ENCODE measurements at places on chromosomes 2 and 18.
A peak's percentile ranks its signal among the peaks of the same experiment; 100 is the strongest.

- no peak for DNase-seq
Observed at GRCh38 chr2:45316576-45317338, 294.3 kb downstream of the SRBD1 start.

DNA sequence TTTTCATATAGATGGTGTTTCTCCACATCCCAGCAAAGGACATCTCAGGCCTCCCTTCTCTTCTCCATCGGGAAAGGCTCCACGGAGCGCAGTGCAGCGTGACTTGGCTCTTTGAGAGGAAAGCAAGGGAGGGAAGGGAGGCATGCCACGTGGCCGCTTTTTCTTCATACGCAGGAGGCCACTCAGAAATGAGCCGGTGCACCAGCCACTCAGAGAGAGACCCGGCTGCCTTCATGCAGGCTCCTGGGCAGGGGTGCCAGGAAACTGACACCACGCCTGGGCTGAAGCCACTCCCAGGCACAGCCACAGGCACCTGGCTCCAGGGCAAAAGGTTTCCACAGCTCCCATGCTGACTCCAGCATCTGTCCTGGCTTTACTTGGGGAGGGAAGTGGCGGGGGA, 11.1 kb upstream of the LOXHD1 start:
- DNase-seq = no peak

DNA sequence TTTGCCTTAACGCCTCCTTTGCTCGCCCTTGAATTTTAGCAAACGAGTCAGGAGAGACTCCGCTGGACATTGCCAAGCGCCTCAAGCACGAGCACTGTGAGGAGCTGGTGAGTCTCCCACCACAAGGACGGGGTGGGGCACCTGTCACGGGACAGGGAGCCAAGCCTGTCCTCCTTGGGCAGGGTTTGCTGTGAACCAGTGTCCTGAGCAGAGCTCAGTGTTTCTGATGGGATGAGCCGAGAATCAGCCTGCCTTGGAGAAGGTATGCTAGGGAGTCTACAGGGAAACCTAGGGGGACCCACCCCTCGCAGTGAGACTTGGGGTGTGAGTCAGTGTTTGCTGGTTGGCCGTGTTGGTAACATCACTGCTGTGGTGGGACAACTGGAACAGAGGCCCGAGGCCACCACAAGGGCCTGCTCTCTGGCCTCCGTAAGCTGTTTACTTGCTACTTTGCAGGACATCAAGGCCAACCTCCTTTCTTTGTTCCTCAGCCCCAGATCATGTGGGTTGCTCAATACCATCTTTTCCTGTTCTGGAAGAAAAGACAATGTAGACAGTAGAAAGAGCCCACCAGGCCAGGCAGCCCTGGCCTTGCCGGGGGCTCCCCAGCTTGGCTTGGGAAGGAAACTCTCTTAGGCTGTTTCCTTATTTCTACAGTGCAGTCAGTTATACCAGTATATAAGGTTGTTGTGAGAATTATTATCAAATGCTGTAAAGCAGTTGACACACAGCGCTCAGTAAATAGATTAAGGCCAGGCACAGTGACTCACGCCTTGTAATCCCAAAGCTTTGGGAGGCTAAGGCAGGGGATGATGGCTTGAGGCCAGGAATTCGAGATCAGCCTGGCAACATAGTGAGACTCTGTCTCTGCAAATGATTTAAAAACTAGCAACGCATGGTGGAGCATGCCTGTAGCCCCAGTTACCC, 42.4 kb downstream of the ITGB1BP1 start:
- peak; percentile 72 for DNase-seq

DNA sequence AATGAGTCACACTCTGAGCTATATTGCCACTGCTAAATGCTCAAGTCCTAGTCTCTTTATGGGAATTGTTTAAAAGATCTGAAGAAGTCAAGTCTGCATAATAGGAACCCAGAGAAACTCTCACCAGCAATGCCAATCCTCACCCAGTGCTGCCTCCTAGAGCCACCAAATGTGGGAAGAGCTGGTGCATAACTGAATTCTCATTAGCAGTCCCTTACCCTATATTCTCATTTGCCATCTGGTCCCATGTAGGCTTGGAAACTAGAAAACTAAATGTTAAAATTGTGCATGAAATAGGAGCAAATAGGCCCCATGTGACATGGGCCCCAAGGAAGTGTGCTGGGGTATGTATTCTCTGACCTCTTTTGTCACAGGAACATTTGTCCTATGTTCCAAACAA, 224.4 kb upstream of the SMAD2 start:
- no peak for DNase-seq

DNA sequence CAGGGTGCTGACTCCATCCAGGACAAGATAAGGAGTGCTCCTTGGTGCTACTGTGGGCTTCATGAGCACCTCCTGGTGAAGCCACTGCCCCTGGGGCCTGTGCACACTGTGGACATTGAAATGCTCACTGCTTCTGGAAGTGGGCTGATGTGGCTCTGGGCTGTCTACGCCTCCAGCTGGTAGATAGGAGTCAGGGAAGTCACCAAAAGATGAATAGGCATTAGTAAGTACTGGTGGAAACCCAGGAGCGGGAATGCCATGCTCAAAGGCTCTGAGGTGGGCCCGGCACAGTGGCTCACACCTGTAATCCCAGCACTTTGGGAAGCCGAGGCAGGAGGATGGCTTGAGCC, 79.2 kb upstream of the MSH2 start:
- DNase-seq = no peak

GRCh38 chr18:68839701-68840100, 41.8 kb downstream of the CCDC102B start:
- no peak for DNase-seq

DNA sequence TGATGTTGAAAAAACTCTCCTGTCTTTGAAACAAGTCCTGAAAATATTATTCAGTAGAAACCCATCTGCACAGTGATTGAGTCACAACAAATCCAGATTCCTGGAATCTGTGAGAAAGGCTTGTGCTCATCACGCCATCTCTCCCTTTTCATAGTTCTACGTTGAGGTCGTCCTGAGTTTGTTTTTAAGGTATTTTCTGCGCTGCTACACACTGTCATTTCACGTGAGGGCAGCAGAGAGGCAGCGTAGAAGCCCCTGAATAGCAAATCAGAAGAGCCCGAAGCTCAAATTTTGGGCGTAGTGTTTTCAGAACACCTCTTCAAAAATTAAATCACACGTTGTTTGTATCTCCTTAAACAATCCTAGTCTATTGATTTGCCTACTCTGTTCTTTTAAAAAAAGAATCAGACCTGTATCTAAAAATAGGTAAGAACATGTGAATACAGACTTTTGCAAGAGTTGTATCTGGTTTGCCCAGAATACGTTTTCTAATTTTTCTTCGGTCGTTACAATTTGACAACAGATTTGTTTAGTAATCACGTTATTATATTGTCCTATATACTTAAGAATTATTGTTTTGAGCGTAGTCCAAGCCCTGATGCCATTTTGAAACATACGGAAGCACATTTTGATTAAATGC, 61.6 kb upstream of the SLC38A11 start:
- no peak for DNase-seq

DNA sequence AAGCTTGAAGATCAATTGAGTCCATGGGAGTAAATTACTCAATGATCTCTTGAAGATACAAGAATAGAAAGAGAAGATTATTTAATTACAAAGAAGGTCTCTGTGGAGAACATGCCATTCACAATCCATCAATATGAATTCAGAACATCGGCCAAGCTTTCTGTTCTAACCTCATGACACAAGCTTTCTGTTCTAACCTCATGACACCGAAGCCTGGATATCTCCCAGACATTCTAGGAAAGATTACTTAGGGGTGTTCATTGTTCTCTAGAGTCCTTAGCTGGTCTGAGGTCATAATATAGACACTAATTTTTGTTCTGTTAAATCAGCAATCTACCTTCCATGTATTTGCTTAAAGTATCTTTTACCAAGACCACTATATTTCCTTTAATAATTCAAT, 95.5 kb downstream of the RDH14 start:
- DNase-seq = no peak

Data from tibial artery (tissue), 4 donors.